Kidney epithelial cell (primary cell): ENCODE measurements at places on chromosomes 3 and 15. TPM values are rescaled to one million over a fixed set of nuclear protein-coding genes. Genes with fewer than 3 reads are reported as not detected.

OXTR gene
- total RNA-seq: 2.0 and 2.1 TPM in 2 replicates

GOLGA8S gene
- total RNA-seq: not detected in 2 replicates

CCRL2 gene
- 0.29 and 0.48 TPM in 2 replicates for total RNA-seq

DZIP1L gene
- total RNA-seq: 6.6 and 9.2 TPM in 2 replicates

ISG20 gene
- total RNA-seq: 22.3 and 36.0 TPM in 2 replicates

TBC1D5 gene
- total RNA-seq: 90.2 and 100 TPM in 2 replicates

THAP10 gene
- 4.2 and 4.8 TPM in 2 replicates for total RNA-seq

FOXB1 gene
- total RNA-seq: 0.55 and 0.71 TPM in 2 replicates

KLF13 gene
- total RNA-seq: 66.2 and 67.7 TPM in 2 replicates

PLSCR4 gene
- 1.7 and 3.6 TPM in 2 replicates for total RNA-seq

NEK10 gene
- 0.67 and 1.4 TPM in 2 replicates for total RNA-seq

TAGLN3 gene
- 1.6 and 3.7 TPM in 2 replicates for total RNA-seq

GOLGA8J gene
- not detected in 2 replicates for total RNA-seq

GATM gene
- 8.7 and 12.1 TPM in 2 replicates for total RNA-seq

TMEM207 gene
- total RNA-seq: not detected in 2 replicates

THBS1 gene
- 67.3 and 84.0 TPM in 2 replicates for total RNA-seq

UBAP1L gene
- total RNA-seq: 0.68 and 1.2 TPM in 2 replicates
